ENCODE measurements at places on chromosomes 1 and 21.

DNA sequence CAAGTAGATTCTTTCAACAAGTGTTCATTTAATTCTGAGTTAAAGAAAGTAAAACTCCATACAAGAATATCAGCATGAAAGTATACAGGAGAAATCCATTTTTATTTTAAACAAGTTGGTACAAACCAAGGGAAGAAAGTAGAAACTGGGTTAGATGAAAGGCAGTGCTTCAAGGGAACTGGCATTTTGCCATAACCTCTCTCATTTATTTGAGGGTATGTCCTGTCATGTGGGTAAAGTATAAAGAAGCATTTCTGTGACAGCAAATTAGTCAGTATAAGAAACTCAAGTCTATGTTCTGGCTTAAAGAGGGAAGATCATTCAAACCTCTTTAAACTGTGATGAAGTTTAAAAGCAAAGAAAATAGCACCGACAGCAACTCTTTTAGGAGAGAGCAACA is 32.0 kb downstream of the OLFM3 start:
- DNase-seq = no peak

- no peak for DNase-seq
These were observed 7.9 kb downstream of the STYXL2 start for GRCh38 chr1:167101754-167102153.

DNA sequence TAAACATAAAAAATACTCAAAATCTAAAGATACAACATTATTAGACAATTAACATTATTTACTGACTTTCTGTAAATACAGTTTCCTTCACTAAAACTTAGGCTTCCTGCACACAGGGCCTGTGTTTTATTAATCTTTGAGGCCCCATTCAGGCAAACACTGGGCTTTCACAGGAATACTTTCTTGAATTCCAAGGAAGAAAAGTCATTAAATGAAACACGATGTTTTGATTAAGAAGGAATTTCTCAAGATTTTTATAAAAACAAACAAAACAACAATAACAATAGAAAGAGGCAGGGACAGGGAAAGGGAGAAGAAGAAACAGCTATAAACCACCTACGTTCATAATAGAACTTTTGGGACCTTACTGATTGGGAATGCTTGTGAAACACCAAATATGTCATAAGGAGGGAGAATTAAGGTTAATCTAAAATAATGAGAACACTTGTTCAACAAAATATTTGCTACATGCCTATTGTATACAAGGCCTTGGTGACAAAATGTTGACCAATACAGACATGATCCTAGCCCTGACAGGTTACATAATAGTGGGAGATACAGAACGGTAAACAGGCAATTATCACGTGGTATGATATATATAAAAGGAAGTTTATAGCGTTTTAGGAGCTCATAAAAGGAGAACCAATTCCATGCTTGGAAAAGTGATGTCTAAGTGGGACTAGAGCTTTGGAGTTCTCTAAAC is 3.6 kb downstream of the DDAH1 start:
- DNase-seq = no peak

DNA sequence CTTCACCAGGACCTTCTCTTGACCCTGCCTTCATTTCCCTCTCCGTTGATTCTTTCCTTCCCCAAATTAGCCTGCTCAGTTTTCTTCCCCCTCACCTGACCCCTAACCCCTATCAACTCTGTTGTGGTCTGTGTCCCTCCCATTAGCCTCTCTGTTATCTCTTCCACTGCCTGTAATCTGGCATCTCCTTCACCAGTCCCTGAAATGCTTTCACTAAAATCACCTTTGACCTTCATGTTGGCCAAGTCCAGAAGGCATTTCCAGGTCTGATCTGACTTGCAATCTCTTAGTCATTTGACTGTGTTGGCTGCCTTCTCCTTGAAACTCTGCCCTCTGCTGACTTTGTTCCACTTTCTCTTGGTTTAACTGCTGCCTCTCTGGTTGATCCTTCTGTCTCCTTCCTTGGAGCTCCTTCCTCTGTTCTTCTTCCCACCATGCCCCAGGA is 28.2 kb downstream of the ATP8B2 start:
- no peak for DNase-seq

DNA sequence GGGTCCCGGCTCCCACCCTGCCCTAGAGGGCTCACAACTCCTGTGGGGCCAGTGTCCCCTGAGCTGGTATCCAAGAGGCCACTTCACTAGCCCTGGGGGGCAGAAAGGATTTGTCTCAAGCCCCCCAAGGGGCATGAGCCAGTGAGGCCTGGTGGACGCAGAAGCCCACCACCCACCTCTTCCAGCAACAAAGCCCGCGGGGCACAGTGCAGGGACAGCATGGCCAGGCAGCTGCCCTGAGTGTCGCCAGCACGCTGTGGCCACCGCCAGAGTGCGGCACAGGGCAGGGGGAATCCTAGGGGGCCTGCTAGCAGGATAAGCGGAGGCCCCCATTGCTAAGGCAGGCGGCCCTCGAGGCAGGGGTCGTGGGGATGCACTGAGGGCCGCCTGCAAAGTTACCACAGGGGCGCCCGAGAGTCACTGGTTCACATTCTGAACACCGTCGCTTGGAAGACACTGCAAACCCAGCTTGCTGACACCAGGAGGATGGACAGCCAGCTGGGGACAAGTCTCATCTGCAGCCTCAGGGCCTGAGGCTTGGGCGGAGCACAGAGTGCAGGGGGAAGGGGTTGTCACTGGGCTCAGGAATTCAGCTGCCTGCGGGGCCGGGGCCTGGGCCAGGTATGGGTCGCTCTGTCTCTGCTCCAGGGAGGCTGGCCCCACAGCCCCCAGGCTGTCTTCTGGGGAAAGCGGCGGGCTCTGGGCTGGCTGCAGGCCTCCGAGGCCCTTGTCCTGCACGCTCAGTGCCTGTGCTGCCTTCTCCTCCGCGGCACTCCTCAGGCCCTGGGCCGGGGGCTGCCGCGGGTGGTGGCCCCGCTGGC is 26.8 kb downstream of the SLC19A1 start:
- no peak for DNase-seq

GRCh38 chr21:42109473-42109872 is 38.4 kb downstream of the UMODL1 start:
- no peak for DNase-seq

GRCh38 chr21:45855248-45855811 is 126.2 kb upstream of the COL6A1 start:
- DNase-seq = no peak
